ENCODE measurements at places on chromosomes 2 and 18.

DNA sequence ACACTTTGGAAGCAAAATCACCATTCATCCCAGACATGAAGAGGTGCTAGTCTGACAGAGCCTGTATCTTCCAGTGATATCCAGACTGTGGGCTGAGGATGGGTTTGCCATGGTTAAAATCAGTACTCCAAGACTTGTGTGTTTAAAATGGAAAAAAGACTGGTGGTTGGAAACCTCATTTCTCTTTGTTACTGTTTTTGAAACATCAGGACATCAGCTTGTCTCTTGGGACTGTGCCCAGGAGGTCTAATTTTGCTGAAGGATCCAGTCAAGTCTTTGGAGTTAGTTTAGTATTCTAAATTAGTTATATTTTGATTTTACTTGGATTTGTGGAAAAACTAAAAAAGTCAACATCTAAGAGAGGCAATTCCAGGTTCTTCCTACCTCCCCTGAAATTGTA is 578.4 kb downstream of the PLCL1 start:
- no peak for DNase-seq

GRCh38 chr2:32926708-32927084 is 20.1 kb upstream of the LTBP1 start:
- no peak for DNase-seq

- no peak for DNase-seq
Observed at GRCh38 chr18:39232937-39233336, 1667.3 kb upstream of the CELF4 start.

DNA sequence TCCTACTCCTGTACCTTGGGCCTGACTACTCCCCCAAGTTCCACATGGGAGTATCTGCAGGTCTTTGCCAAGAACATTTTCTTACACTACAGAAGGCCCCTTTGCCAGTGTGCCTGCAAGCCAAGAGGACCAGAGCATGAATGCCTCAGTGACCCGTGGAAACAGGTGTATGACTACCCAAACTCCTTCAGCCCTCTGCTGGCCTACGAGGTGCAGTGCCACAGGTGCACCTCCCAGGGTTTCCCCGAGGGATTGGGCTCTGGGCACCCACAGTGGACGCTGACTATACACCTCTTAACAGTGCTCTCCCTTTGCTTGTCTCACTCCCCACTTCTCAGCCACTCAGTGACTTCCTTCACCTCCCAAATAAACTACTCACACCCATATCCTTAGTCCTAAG is 91.4 kb downstream of the COL6A3 start:
- DNase-seq: no peak

DNA sequence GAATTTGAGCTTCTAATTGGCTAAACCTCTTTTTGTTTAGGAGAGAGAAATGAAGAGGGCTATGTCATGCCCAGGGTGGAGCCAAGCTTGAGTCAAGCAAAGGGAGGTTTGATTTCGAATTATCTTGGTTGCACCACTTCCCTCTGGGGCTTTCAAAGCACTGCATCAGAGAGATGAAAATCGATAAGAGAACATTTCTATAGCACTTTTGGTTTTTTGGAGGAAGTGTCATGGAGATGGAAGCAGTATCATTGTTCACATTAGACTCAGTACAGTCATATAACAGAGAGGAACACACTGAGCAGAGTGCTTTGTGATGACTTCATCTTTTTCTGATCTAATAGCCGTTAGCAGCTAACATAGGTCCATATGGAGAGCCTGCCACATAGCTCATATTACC is 120.3 kb upstream of the UXS1 start:
- no peak for DNase-seq

DNA sequence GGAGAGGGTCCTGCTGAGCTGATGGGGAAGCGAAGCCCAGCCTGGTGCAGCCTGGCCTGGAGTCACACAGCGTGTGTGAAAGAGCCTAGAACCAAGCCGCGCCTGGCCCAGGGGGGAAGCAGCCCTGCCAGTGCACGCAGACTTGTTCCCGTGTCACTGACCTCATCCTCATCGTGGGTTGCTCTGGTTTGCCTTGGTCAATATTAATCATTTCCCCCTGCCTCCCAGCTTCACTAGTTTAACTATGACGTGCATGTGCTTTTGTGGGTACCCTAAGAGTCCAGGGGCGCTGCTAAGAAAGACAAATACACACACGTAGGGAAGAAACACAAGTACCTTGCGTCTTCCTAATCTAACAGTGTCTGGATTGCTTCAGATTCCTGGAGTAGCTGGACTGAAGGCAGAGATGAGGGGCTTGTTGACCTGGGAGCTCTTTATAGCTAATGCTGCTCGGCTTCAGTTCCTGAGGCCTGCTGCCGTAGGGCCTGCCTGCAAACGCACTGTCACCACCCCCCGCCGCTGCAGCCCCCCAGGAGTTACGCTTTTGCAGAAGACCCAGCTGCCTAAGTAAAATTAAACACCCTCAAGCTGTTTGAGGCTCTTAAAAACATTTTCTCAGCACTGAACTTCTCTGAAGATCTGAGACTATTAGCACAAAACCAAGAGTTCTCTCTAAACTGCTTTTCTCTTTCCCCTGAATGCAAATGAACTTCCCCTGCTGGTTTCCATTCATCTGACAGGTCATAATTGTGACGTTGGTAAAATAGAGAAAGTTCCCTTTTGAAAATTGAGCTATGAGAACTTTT is 159.2 kb downstream of the FAM210A start:
- no peak for DNase-seq

- DNase-seq: no peak
Observed at GRCh38 chr2:43086451-43087221, 139.8 kb downstream of the ZFP36L2 start.
